Cerebellum (tissue), 4 donors: ENCODE measurements at places on chromosomes 5 and 9.

DNA sequence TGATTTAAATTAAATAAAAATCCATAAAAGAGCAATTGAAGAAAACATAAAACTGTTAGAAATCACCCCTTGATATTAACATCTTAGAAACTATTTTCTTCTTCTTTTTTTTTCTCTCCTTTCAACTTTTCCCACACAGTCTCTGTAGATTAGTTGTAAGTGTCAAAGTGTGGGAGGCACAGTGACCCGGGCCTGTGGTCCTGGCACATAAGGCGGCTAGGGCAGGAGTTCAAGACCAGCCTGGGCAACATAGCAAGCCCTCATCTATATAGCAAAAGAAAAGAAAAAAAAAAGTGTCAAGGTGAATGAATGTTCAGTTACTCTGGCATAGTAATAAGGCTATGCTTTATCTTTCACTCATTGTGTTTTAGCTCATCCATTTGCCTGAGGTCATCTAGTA, 14.2 kb downstream of the RORB start:
- DNase-seq, result no peak

- no peak for DNase-seq
Measured at GRCh38 chr9:121537283-121537682, 37.6 kb upstream of the GGTA1 start.

DNA sequence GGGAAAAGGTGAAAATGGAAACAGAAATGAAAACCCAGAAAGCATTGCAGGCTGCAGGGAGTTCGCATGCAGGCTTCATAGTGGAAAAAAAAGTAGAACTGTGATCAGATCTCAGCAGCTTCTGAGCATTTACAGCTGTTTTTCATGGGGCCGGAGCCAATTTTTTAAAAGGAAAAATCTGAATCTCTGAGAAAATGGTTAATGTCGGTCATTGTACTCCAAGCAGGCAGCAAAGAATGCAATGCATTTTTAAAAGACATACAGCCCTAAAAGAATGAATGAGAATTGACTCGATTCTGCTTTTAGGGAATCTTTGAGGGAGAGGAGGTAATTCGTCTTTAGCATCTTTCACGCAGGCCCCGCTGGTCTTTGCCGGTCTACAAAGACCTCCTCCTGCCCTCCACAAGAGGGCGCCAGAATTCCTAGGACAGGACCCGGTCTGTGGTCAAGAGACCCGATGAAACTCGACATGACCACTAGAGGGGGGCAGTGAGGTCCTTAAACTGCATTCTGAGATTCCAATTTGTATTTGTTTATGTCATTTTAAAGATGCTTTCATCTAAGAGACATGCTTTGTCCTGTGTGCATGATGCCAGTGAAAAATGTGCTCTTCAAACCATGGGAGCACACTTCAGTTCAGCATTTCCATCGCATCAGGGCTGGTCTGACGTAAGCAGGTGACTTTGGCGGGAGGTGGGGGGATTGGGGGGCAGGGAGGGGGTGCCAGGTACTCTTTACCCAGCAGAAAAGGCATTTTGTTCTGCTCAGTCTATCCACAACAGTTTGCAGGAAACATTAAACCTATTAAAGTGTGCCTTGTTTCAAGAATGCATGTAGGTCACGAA, 43.7 kb upstream of the TMEM252 start:
- DNase-seq, result peak; percentile 83

DNA sequence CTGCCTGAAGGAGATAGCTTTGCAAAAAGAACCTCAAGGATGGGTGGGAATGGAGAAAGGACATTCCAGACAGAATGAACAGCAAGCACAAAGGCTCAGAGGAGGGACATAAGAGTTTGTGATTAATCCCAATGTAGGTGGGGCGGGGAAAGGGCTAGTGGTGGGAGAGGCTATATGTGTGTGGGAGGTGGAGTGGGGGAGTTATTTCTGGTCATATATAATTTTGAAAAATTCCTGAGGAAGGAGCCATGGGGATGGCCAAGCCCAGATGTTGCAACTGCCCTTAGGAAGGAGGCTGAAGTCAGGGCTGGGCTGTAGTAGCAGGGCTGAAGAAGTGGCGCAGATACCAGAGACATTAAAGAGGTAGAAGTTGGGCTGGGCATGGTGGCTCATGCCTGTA, 13.4 kb upstream of the CCL27 start:
- DNase-seq, result no peak

DNA sequence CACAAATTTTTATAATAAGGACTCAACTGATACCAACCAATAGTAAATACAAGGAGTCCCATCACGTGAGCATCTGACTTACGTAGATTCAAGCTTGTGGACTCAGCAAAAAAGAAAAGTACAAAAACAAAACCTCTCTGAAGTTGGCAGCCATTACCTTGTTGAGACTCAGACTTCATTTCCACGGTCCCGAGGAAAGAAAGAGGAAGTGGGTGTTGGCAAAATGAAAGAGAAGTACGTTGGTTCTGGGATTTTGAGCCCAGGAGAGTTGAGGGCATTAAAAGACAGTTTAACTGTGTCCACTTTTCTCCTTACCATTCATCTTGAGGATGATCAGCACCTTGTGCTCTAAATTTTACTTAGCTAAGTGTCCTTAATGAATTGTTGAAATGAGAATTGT, 26.7 kb downstream of the NCBP1 start:
- DNase-seq, result no peak

- DNase-seq, result no peak
Measured at GRCh38 chr5:67799732-67800234, 415.8 kb upstream of the PIK3R1 start.

GRCh38 chr5:50958852-50959457, 292.5 kb downstream of the PARP8 start:
- peak; percentile 20 for DNase-seq

GRCh38 chr5:7576023-7576715, 180.2 kb downstream of the ADCY2 start:
- peak; percentile 78 for DNase-seq

- DNase-seq, result no peak
Measured at GRCh38 chr9:22158927-22159346, 149.8 kb upstream of the CDKN2B start.

- DNase-seq, result no peak
Measured at GRCh38 chr9:97840521-97840920, 12.5 kb upstream of the FOXE1 start.

DNA sequence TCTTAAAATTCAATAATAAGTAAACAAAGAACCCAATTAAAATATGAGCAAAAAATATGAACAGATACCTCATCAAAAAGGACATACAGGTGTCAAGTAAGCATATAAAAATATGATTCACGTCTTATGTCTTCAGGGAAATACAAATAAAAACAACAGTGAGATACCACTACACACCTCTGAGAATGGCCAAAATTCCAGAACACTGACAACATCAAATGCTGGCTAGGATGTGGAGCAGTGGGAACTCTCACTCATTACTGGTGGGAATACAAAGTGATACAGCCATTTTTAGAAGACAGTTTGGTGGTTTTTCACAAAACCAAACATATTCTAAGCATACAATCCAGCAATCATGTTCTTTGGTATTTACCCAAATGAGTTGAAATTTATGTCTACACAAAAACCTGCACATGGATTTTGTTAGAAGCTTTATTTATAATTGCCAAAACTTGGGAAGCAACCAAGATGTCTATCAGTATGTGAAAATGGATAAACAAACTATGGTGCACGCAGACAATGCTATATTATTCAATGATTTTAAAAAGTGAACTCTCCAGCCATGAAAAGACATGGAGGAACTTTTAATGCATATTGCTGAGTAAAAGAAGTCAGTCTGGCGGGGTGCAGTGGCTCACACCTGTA, 252.3 kb downstream of the NR3C1 start:
- no peak for DNase-seq

- no peak for DNase-seq
Measured at GRCh38 chr5:143721925-143722324, 90.0 kb upstream of the HMHB1 start.

DNA sequence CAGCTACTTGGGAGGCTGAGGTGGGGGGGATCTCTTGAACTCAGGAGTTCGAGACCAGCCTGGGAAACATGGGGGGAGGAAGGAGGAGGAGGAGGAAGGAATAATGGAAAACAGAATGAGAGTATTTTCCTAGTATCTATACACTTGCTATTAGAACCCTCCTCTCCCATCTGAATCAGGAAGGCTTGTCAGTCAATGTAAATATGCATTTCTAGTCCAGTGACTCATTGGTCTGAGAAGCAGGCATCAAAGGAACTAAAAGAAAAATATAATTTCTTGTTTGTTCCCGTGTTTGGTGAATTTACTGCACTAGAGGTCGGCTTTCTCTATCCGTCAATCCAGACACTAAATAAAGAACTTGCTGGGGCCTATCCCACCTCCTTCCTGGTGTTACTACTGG, 88.6 kb downstream of the AGTPBP1 start:
- no peak for DNase-seq

DNA sequence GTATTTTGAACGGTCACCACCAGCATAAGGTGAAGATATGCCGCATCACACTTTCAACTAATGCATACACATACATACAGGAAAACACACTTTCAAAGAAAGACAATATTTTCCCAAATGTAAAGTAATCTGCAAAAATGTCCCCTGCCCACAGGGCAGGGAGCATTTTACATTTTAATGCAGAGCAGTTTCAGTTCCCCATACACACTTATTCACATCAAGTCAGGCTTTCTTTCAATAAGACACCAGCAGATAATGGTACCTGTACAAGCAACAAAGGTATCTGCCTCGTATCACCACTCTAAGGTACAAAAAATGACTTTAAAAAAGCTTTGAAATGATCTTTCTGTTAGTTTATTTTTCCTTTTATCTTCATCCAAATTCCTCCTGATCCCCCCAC, 247.1 kb upstream of the CCNG1 start:
- no peak for DNase-seq

GRCh38 chr9:129814432-129815223, 9.3 kb downstream of the TOR1A start:
- DNase-seq, result no peak

- DNase-seq, result no peak
Measured at GRCh38 chr9:134406366-134407120, 80.3 kb downstream of the RXRA start.

DNA sequence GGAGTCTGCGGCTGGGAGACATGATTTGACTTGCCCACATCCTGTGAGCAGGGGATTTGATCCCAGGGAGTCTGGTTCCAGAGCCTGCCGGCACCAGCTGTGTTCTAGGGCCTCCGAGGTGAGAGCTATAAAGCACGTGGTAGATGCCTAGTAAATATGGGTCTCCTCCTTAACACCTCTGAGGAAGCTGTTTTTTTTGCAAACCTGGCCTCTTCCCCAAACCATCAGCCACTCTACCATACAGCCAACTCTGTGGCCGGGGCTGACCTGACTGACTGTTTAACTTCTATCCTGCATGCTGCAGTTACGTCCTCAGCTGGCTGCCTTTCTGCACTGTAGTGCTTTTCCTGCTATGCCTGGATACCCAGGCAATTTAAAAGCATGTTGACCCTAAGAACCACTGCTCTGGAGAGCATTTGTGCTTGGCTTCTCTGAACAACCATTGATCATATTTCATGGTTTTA, 220.5 kb downstream of the SLIT3 start:
- no peak for DNase-seq

DNA sequence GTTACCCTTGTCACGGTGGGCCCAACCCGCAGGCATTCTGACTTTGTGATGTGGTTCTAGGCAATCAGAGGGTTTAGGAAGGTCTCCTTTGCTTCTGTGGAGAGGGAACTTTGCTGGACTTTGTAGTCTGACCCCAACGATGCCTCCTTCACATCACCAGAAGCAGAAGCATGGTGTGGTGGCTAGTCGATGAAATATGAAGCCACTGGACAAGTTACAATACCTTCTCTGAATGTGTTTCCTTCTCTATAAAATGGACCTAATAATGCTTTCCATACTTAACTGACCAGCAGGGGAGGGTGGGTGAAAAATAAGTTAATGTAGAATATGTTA, 607 bp downstream of the SPEF2 start:
- DNase-seq, result no peak

DNA sequence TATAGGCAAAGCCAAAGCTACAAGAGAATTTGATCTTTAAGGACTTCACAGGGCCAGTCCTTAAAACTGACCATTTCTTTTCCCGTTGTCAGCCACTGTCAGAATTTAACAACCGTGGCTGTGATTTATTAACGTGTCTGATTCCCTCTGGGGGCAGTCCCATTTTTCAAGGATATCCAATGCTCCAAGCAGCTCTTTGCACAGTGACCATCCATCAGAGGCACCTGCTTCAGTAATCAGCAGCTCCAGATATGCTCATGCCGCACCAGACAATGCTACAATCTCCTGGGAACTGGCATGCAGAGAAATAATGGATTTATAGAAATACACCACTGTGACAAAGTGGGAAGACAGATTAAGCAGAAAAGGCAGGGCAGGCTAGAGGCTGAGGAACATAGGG, 163.3 kb upstream of the PPP1R2B start:
- no peak for DNase-seq

- no peak for DNase-seq
Measured at GRCh38 chr9:120925535-120926396, 830 bp downstream of the TRAF1 start.

- no peak for DNase-seq
Measured at GRCh38 chr9:108182950-108183381, 672.8 kb downstream of the ACTL7B start.

- DNase-seq, result no peak
Measured at GRCh38 chr5:66718374-66719002, 122.3 kb downstream of the MAST4 start.

DNA sequence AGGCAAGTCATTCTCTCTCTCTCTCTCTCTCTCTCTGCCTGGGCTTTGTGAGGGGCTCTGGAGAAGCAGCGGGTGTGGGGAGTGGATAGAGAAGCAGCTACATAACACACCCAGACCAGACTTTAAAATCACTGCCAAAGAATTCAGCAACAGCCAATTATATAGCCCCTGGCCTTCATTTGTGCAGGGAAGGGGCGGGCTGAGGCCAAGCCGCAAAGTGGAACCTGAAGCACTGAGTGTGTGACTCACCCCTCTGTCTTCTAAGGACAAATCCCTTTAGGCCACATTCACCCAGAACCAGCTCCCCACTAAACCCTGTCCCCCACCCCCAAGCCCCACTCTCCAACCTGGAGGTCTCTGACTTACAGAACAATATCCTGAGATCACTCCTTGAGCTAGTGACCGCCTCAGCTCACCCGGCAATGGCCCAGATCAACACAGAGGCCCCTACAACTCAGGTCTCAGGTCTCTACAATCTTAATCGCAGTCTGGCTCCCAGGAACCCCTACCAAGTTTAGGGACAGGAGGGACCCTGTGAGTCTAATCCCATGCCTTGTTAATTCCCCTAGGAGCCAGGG, 6.0 kb downstream of the B4GALT1 start:
- no peak for DNase-seq
